NCI-H345 (cell line): ENCODE measurements at places on chromosomes 3 and 15.

- no peak for DNase-seq
Observed at GRCh38 chr3:58093574-58094195, 85.5 kb downstream of the FLNB start.

DNA sequence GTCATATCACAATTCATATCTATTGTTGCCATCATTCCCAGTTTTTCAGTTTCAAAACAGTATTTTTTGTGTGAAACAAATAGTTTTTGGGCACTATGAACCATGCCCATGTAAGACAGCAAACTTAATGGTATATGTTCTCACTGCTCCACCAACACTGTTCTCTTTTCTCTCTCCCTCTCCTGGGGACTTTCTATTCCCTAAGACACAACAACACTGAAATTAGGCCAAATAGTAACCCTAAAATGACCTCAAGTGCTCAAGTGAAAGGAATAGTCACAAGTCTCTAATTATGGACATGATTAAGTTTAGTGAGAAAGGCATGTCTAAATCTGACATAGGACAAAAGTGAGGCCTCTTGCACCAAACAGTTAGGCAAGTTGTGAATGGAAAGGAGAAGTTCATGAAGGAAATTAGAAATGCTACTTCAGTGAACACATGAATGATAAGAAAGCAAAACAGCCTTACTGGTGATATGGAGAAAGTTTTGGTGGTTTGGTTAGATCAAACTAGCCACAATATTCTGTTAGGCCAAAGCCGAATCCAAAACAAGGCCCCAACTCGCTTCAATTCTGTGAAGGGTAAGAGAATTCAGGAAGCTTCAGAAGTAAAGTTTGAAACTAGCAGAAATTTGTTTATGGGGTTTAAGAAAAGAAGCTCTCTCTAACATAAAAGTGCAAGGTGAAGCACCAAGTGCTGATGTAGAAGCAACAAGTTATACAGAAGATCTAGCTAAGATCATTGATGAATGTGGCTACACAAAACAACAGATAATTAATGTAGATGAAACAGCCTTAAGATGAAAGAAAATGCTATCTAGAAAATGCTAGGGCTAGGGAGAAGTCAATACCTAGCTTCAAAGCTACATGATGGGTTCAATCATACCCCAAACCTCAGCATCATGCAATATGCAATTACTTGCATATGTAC lies 104.2 kb downstream of the CBLB start:
- no peak for DNase-seq

DNA sequence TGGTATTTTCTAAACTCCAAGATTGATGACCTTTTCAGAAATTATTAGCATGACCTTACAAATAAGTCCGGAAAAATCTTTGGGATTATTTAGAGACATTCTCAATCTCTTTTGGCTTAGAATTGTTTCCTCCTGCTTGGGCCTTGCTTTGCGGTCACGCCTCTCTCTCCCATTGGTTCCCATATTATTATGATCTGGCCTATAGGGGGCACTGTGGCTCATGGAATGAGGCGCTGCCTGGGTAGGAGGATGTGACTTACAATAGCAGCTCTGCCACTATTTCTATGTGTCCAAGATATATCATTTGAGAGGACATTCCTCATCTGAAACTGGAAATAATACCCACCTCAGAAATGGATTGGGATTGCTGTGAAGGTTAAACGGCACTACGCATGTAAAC lies 464.9 kb downstream of the MFSD1 start:
- peak; percentile 11 for DNase-seq

DNA sequence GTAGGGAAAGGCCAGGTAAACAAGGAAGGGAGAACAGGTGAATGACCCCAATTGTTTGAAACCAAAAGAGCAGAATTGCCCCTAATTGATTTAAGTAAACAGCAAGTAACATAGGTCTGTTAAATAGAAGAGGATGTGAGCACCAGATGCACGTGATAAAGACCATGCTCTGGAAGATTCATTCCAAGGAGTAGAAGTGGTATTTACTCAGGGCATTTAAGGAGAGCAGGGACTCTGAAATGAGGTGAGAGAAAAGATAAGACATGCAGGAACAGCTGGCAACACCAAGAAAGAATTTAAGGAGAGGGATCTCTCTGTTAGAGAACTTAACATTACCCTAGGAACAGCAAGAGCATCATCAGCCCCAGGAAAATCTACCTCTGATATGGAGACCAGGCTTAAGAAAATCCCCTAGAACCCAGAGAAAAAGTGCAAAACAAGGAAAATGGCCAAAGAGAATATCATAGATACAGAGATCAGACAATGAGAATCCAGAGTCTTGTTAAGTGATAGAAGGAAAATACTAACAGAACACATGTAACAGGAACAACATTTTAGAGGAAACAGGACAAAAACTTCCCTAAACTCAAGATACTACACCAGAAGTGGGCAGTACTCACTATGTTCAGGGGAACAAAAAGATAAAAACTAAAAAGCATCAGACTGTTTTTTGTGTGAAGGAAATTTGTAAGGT lies 6.4 kb downstream of the NUDT16 start:
- DNase-seq, result no peak

GRCh38 chr3:110773413-110773954 lies 298.1 kb upstream of the NECTIN3 start:
- no peak for DNase-seq

DNA sequence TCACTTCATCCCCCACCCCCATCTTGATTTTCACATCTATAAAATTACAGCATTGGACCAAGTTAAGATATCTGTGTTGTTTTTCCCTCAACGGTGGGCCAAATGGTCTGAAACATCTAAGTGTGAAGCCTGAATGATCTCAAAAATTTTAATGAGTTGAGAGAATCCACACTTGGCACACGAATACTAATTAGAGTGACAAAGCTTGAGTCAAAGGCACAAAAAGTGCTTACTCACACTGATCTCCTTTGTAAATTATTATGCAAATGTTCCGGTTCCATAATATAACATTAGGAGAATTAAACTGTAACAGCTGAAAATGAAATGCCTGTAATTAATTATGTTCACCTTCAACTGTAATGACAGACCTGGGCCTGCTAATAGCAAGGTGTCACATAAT lies 33.6 kb downstream of the GPR176 start:
- DNase-seq, result no peak

GRCh38 chr3:181839039-181839915 lies 127.6 kb downstream of the SOX2 start:
- peak; percentile 76 for DNase-seq

GRCh38 chr3:86249833-86250232 lies 741.1 kb downstream of the VGLL3 start:
- DNase-seq, result no peak

DNA sequence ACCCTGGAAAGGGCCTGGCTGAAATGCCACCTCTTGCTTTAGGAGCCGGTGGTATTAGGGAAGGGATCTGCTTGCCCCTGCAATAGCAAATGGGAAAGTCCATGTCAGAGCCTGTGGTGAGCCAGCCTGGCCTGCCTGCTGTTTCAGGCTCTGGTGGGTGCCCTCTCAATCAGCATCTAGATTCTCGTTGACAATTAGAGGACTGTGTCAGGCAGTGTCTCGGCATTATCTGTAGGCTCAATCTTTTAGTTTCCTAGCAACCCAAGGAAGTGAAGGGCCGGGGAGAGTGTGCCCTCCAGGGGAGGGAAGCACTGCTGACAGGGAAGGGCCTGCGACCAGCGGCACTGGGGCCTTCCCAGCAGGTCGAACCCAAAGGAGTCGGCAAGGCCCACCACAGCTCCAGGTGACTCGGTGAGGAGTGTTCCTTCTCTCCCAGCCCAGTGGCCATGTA lies 42.1 kb downstream of the TLE3 start:
- DNase-seq, result no peak

GRCh38 chr3:39390181-39390580 lies 7.0 kb downstream of the SLC25A38 start:
- DNase-seq, result no peak

- DNase-seq, result no peak
Observed at GRCh38 chr3:183301937-183302580, 49.0 kb downstream of the B3GNT5 start.

GRCh38 chr15:23472678-23473077 lies 25.6 kb upstream of the GOLGA6L2 start:
- DNase-seq, result no peak

- DNase-seq, result no peak
Observed at GRCh38 chr3:108183971-108184370, 38.3 kb downstream of the IFT57 start.

- no peak for DNase-seq
Observed at GRCh38 chr3:66312039-66312438, 91.2 kb downstream of the SLC25A26 start.

DNA sequence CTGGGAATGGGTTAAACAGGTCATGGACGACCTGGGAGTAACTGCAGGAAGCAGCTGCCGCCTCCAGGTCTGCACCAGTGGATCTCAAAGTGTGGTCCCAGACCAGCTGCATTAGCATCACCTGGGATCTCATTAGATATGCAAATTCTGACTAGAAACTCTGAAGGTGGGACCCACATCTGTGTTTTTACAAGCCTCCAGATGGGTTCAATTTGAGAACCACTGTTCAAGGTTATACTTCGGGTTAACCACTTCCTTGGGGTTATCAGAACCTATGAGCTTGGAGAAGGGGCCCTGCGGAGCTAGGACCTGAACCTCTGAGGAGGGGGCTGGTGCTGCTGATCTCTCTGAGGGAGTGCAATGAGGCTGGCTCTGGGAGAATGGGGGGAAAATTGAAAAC lies 324.8 kb upstream of the CTDSPL start:
- DNase-seq, result no peak

GRCh38 chr3:170697131-170697530 lies 111.3 kb upstream of the SLC7A14 start:
- no peak for DNase-seq

DNA sequence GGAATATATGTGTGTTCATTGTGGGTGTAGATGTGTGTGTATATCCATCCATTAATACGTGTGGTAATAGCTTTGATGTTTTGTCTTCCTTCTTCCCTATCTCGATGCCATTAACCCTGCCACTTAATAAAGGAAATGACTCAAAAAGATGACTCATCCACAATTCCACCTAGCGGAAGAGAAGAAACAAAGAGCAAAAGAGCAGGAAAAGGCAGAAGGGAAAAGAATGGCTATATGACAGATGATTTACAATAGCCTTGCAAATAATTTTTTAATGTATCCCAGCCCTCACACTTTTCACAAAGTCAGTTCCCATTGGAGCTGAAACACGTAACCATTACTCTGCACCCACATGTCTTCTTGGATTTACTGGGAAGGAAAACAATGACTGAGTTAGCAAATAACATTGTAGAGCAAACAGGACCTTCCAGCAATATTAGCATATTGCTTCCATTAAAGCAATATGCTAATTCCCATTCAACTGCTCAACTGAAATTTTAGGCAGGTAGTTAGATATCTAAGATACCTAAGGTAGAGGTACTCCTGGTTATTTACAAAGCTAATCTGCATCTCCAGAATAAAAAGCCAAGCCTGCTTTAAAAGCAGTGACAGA lies 197.2 kb downstream of the KCNAB1 start:
- no peak for DNase-seq

GRCh38 chr3:72234391-72234790 lies 449.4 kb upstream of the PROK2 start:
- no peak for DNase-seq

GRCh38 chr3:182920515-182921084 lies 59.7 kb downstream of the DCUN1D1 start:
- no peak for DNase-seq
